Activated T-cell treated with anti-CD3 and anti-CD28 coated beads for 4 hours (primary cell): ENCODE measurements at places on chromosomes 2 and 18.

GRCh38 chr2:35454966-35455638 is 900.5 kb upstream of the CRIM1 start:
- DNase-seq = no peak

DNA sequence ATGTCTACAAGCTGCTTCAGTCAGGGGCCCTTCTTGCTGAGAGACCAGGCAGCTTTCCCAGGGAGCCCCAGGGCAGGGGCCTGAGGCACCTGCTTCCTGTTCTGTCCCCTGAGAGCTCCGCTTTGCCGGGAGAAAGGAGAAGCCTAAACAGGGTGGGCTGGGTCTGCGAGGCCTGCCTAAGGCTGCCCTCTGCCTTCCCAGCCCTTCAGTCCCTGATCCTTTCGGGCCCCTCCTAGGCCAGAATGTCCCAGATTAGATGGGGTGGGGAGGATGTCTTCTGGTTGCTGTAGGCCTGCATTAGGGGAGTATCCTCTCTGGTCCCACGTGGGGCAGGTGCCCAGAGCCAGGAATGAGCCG is 72.4 kb downstream of the TGOLN2 start:
- no peak for DNase-seq

GRCh38 chr2:33014268-33014667 is 67.5 kb downstream of the LTBP1 start:
- no peak for DNase-seq

DNA sequence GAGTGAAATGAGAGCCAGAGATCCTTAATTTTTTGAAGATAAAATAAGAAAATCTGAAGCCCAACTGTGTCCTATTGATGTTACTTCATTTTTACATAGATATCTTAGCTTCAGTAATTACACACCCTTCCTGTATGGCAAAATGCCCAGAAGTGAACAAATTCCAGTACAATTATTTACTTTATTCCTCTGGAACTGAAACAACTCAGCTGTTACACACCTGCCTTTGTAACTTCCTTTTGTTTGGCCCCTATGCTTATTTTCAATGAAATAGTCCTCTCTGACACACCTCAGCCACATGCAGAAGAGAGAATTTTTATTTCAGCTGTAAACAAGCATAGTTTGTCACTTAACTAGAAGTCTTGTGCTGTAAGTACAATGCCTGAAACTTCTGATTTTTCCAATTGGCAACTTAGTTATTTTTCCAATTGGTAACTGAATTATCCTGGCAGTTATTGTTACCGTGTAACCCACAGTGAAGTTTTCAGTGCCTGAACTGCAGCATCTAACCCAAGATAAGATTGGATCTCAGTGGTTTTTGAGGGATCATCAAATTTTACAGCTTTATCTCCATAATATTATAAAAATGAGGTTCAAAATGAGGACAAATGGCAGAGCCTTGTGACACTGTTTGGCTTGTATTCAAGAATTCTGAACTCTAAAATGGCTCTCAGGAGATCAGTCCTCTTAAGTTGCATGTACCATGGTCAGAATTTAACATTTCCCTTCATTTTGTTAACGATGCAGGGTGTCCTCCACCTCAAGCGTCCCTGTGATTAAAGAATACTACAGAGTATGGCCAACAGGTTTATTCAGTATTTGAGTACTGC is 82.6 kb downstream of the PKP4 start:
- no peak for DNase-seq

DNA sequence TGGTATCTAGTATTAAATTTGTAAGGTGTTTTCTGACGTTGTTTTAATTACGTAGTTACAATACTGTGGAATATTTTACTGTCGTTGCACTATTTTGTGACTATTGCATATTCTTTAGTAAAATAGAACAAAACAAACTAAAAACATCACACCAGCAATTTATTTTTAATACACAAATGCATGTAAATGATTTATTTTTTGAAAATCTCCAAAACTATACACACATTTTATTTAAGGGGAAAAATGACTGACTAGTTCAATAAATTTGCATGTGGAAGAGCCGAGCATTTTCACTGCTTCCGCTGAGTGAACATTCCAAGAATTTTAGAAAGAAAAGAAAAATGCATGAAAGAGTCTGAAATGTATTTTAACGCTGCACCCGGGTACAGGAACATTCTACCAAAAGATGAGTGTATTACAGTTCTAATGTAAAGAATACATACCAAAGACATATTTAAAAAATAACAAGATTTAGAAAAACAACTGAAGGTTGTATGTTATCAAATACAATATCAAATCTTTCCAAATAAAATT is 257.7 kb downstream of the MEIS1 start:
- DNase-seq = no peak

- DNase-seq = no peak
Observed at GRCh38 chr2:27701676-27702075, 38.0 kb downstream of the SLC4A1AP start.

DNA sequence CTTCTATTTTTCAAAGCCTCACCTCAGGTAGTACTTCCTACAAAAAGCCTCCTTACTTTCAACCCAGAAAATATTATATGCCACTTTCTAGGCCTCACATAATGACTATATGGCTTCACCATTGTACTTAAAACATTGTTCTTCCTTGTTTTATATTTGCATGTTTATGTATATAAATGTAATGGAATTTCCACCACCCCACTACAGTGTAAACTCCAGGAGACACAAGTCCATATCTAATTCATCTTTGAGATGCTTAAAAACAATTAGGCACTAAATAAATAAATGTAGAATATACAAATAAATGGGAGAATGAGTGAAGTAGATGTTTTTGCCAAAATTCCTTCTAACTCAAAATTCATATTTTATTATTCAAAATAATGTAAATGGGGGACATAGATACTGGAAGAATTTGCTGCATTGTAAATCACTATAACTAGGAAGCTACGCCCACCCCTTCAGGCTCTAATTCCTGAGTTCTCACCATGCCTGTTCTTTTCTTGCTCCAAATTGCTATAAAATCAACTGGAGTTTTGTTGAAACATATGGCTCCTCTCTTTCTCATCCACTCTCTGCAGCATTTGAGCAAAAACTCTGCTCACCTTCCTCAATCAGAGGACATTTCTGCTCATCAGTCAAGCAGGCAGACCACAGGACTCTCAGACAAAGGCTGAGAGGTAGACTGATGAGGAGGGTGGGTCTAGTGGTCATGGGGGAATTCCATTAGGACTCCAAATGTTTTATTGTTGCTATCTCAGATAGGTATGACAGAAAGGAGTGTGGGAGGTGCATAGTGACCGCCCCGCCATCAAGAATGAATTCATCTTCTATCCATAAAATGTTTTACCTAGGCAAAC is 243.0 kb downstream of the HNMT start:
- DNase-seq = no peak

GRCh38 chr2:15378148-15378908 is 182.8 kb downstream of the NBAS start:
- DNase-seq = no peak
